Right lobe of liver (tissue), 6 donors: ENCODE measurements at places on chromosomes 1 and 21.

GRCh38 chr1:114009393-114009792 is 30.1 kb downstream of the OLFML3 start:
- no peaks in the 10 kb centered on the region for H3K27me3 ChIP-seq
- H3K4me3 ChIP-seq = no peak overlapping the region
- no peaks in the 10 kb centered on the region for H3K4me1 ChIP-seq
- H3K36me3 ChIP-seq = no peaks in the 10 kb centered on the region

- no peak overlapping the region for H3K4me3 ChIP-seq
- peaks cover 49% of the 10 kb centered on the region for H3K4me1 ChIP-seq
- no peaks in the 10 kb centered on the region for H3K27me3 ChIP-seq
- DNase-seq = no peak
- H3K36me3 ChIP-seq = no peaks in the 10 kb centered on the region
- H3K27ac ChIP-seq = peak overlapping the region; percentile 74
Observed at GRCh38 chr1:12172042-12172851, 5.5 kb downstream of the TNFRSF1B start.

DNA sequence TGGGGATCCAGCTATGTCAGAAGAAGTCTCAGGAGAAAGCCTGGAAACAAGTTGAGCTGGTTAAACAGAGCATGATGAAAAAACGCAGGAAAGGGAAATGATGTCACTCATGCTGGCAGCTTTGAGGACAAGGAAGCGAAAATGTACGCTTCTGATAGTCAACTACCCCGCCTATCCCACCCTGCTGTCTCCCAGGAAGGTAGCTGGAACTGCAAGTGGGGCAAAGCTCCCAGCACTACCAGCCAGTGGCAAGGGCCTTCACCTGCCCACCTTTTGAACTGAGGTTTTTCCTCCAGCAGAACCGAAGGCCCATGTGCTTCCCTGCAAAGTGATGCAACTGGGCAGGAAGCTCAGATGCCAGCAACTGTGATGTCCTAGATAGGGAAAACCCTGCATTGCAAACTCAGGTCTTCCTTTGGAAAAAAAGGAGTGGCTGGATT is 6.3 kb upstream of the IL20 start:
- no peak overlapping the region for H3K27ac ChIP-seq
- H3K4me3 ChIP-seq = no peak overlapping the region
- H3K36me3 ChIP-seq = no peaks in the 10 kb centered on the region
- H3K27me3 ChIP-seq = no peaks in the 10 kb centered on the region
- H3K4me1 ChIP-seq = no peaks in the 10 kb centered on the region

- no peak for DNase-seq
- H3K27ac ChIP-seq = no peak overlapping the region
- no peaks in the 10 kb centered on the region for H3K27me3 ChIP-seq
- H3K4me3 ChIP-seq = no peak overlapping the region
- peaks cover 25% of the 10 kb centered on the region for H3K36me3 ChIP-seq
- no peaks in the 10 kb centered on the region for H3K4me1 ChIP-seq
Observed at GRCh38 chr1:182889997-182890396, 50.9 kb downstream of the DHX9 start.

GRCh38 chr1:84103197-84103992 is 40.7 kb upstream of the PRKACB start:
- H3K4me3 ChIP-seq = no peak overlapping the region
- peaks cover 3% of the 10 kb centered on the region for H3K4me1 ChIP-seq
- DNase-seq = no peak
- H3K27me3 ChIP-seq = no peaks in the 10 kb centered on the region
- no peaks in the 10 kb centered on the region for H3K36me3 ChIP-seq

DNA sequence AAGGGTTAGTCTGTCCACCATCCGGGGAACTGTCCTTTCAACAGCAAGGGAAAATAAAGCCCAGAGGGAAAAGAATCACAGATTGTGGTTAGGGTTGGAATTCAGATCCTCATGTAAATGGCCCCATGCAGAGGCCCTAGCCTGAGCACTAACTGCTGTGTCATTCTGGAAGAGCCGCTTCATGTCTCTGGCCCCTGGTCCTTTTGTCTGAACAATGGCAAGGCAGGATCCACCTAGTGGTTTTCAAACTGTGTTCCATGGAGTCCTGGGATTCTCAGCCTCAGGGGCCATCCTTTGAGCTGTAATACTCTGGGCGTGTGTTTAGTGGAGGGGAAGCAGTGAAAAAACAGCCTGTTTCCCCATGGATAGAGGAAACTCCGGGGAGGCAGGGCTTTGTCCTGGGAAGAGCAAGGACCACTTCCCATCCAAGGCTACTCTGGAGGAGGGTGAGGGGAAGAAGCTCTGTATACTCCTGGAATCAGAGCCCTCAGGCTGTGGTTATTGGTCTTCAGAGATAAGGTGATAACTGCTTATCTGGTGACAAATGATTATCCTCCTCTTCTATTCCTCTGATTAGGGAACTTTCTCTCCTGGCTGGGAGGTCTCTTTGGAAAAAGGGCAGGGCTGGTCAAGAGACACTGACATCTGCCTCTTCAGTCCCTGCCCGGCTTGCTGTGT is 19.2 kb downstream of the PAX7 start:
- no peaks in the 10 kb centered on the region for H3K27me3 ChIP-seq
- H3K27ac ChIP-seq = no peak overlapping the region
- no peaks in the 10 kb centered on the region for H3K4me1 ChIP-seq

- no peak overlapping the region for H3K4me3 ChIP-seq
- no peaks in the 10 kb centered on the region for H3K4me1 ChIP-seq
- no peak overlapping the region for H3K27ac ChIP-seq
- H3K36me3 ChIP-seq = no peaks in the 10 kb centered on the region
Observed at GRCh38 chr1:243980071-243980470, 71.0 kb upstream of the ZBTB18 start.

DNA sequence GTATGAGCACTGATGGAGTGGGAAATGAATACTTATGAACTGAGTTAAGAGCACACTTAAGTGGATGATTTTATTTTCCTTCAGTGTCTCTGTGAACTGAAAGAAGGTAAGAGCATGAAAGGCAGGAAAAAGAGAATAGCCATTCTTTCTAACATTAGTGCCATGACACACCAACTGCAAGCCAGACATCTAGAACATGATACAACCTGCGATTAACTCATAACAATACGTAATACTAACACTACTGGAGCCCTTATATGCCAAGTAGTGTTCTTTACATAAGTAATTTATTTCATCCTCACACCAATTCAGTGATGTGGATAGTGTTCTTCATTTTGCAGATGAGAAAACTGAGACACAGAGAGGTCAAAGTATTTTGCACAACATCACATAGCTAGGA is 56.7 kb downstream of the PRRX1 start:
- H3K4me1 ChIP-seq = no peaks in the 10 kb centered on the region
- no peaks in the 10 kb centered on the region for H3K36me3 ChIP-seq
- no peak for DNase-seq
- H3K4me3 ChIP-seq = no peak overlapping the region
- H3K27ac ChIP-seq = no peak overlapping the region

- H3K27ac ChIP-seq = no peak overlapping the region
- no peaks in the 10 kb centered on the region for H3K27me3 ChIP-seq
- H3K4me1 ChIP-seq = no peaks in the 10 kb centered on the region
- no peaks in the 10 kb centered on the region for H3K36me3 ChIP-seq
Observed at GRCh38 chr1:73887412-73887811, 310.6 kb downstream of the LRRIQ3 start.

- no peak for DNase-seq
- H3K27me3 ChIP-seq = no peaks in the 10 kb centered on the region
- H3K4me1 ChIP-seq = no peaks in the 10 kb centered on the region
- H3K36me3 ChIP-seq = no peaks in the 10 kb centered on the region
- no peak overlapping the region for H3K4me3 ChIP-seq
Observed at GRCh38 chr1:204735042-204735441, 49.5 kb upstream of the LRRN2 start.

- H3K4me3 ChIP-seq = no peak overlapping the region
- no peak overlapping the region for H3K27ac ChIP-seq
- no peaks in the 10 kb centered on the region for H3K27me3 ChIP-seq
- H3K36me3 ChIP-seq = no peaks in the 10 kb centered on the region
Observed at GRCh38 chr1:119510046-119510445, 3.0 kb downstream of the HSD3B1 start.

DNA sequence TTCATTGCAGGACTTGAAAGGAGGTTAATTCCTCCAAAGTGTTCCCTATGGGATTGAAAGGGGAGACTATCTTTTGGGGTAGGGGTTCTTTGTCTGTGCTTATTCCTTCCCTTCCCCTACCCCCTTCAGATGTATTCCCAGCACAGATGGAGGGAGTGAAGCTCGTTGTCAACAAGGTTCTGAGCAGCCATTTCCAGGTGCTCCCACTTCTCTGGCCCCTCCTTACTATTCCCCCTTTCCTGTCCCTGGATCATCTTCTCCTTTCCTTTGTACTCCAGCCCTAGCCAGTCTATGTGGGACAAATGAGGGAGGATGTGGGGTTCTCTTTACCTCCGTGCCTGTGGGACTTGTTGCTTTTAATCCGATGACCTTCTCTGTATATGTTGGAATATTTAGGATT is 899 bp downstream of the TOMM40L start:
- peak overlapping the region; percentile 61 for H3K4me3 ChIP-seq
- H3K36me3 ChIP-seq = no peaks in the 10 kb centered on the region
- no peak for DNase-seq
- no peaks in the 10 kb centered on the region for H3K27me3 ChIP-seq
- H3K27ac ChIP-seq = peak overlapping the region; percentile 73
- H3K4me1 ChIP-seq = peaks cover 38% of the 10 kb centered on the region

- no peak overlapping the region for H3K4me3 ChIP-seq
- H3K36me3 ChIP-seq = no peaks in the 10 kb centered on the region
- H3K27ac ChIP-seq = no peak overlapping the region
- no peaks in the 10 kb centered on the region for H3K4me1 ChIP-seq
- no peak for DNase-seq
Observed at GRCh38 chr1:111643097-111643496, 23.5 kb downstream of the RAP1A start.

- H3K4me1 ChIP-seq = no peaks in the 10 kb centered on the region
- no peak within 1 kb of the TSS for H3K4me3 ChIP-seq
- H3K27ac ChIP-seq = peak within 1 kb of the TSS; percentile 40
- H3K27me3 ChIP-seq = no peaks in the 10 kb centered on the region
Observed at GRCh38 chr1:16017461-16018303, at the start of gene HSPB7. TSS of gene HSPB7 (minus strand) at chr1:16018043. CDS start at chr1:16017963, 80 bp downstream.

DNA sequence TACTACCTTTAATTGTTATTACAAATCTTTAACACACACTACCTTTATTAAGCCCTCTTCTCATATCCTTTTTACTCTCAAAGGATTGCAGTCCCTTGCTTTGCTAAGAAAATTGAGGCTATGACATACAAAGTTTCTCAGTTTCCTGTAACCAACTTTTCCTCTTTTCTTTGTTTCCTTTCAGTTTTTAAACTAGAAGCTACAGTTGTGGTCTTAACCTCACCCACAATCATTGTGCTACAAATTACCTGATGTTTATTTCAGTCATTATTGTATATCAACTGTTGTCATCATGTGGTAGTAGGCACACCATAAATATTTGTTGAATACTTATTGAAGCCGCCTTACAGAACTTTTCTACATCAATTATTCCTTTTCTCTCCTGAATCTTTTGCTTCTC is 51.8 kb downstream of the SLAMF6 start:
- no peak for DNase-seq
- no peak overlapping the region for H3K4me3 ChIP-seq
- H3K4me1 ChIP-seq = no peaks in the 10 kb centered on the region

GRCh38 chr21:30981403-30981802 is 56.9 kb downstream of the KRTAP19-8 start:
- no peak overlapping the region for H3K4me3 ChIP-seq
- no peaks in the 10 kb centered on the region for H3K4me1 ChIP-seq
- H3K27me3 ChIP-seq = no peaks in the 10 kb centered on the region
- no peaks in the 10 kb centered on the region for H3K36me3 ChIP-seq

- H3K27me3 ChIP-seq = no peaks in the 10 kb centered on the region
- H3K27ac ChIP-seq = no peak overlapping the region
- H3K4me1 ChIP-seq = peaks cover 4% of the 10 kb centered on the region
- no peak overlapping the region for H3K4me3 ChIP-seq
Observed at GRCh38 chr1:8137481-8138244, 111.6 kb upstream of the ERRFI1 start.

DNA sequence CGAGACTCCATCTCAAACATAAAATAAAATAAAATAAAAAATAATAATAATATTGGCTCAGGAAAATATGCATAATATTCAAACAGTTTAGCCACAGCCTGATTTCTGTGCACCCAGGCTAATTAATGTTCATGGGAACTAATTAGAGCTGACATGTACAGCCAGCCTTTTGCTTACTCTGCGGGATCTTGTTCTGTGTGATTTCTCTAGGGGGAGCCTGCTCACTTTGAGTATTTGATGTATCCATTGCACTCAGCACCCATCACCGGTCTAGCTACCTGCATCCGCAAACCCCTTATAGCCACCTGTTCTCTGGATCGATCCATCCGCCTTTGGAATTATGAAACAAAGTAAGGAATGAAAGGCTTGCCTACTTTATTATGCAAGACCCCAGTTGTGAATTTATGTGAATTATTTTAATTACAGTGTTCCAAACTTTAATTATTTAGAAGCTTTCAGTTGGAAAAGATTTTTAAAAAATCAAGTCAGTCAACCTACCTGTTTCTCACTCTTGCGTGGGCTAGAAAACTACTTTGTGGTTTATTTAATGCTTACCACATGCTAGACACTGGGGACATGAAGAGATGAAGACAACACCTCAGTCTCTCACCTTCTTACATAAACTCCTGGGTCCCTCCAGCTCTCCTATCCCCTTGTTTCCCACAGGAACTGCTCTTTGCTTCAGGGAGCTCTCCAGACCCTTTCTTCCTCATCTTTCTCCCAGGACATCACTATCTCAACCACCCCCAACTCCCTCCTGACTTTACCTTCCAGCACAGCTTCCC is 25.4 kb downstream of the CFAP57 start:
- no peak overlapping the region for H3K27ac ChIP-seq
- H3K4me1 ChIP-seq = no peaks in the 10 kb centered on the region
- H3K36me3 ChIP-seq = no peaks in the 10 kb centered on the region
- no peak overlapping the region for H3K4me3 ChIP-seq

- peak overlapping the region; percentile 59 for H3K27ac ChIP-seq
- DNase-seq = no peak
- H3K27me3 ChIP-seq = no peaks in the 10 kb centered on the region
- no peaks in the 10 kb centered on the region for H3K36me3 ChIP-seq
Observed at GRCh38 chr1:221543529-221544120, 198.3 kb downstream of the DUSP10 start.

GRCh38 chr1:212537610-212538009 is 71.0 kb upstream of the ATF3 start:
- H3K4me1 ChIP-seq = no peaks in the 10 kb centered on the region
- no peak for DNase-seq
- no peaks in the 10 kb centered on the region for H3K36me3 ChIP-seq
- no peak overlapping the region for H3K27ac ChIP-seq
- no peaks in the 10 kb centered on the region for H3K27me3 ChIP-seq
- H3K4me3 ChIP-seq = no peak overlapping the region

DNA sequence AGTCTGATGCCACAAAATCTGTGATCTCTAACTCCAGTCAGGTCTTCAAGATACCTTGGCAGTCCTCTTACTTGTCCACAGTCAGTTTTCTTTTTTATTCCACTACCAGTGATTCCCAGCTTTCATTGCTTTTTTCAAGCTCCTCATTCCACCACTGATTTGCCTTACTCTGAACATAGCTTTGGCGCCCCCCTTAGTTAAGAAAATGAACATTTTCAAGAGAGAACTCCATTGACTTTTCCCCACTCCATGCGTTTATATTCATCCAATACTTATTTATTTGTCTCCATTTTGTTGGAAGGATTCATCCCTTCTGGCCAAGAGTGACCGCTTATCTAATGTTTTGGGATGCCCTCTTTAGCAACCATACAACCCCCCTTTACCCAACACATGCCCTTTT is 33.9 kb upstream of the IPO9 start:
- DNase-seq = no peak
- H3K4me1 ChIP-seq = no peaks in the 10 kb centered on the region
- no peak overlapping the region for H3K27ac ChIP-seq
- H3K27me3 ChIP-seq = no peaks in the 10 kb centered on the region
